ENCODE measurements at places on chromosomes 12 and 14.

DNA sequence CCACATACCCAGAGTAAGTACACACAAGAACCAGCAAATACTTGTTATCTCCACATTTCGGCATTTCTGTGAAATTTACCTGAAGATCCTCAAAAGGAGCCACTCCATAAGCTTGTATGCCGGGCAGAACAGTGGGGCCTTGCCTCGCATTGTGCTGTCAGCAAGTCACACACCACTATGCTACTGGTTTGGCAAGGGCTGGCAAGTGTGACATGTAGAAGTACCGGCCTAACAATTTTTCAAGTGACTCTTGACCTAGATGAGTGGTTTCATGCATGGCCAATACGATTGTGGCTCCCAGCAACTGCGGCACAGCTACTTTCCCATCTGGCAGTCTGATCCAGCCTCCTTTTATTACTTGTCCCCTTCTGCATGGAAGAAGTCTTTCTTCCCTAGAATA is 69.8 kb downstream of the GAS2L3 start:
- DNase-seq, result no peak

- DNase-seq, result peak; percentile 10
Measured at GRCh38 chr12:132506328-132507160, 16.6 kb downstream of the FBRSL1 start.

DNA sequence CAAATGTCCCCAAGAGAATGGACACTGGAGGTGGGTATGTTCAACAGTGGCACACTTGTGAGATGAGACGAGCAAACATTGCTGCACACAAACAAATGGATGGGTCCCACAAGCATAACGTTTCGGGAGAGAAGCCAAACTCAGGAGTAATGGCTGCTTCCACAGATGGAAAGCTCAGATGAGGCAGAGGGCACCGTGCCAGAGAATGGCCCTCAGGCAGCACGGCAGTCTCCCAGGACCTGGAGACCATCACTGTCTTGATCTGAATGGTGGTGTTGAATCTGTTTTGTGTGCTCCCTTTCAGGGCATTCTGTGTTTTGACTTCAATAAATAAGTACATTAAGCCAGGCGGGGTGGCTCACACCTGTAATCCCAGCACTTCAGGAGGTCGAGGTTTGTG is 8.5 kb upstream of the CDCA4 start:
- no peak for DNase-seq

DNA sequence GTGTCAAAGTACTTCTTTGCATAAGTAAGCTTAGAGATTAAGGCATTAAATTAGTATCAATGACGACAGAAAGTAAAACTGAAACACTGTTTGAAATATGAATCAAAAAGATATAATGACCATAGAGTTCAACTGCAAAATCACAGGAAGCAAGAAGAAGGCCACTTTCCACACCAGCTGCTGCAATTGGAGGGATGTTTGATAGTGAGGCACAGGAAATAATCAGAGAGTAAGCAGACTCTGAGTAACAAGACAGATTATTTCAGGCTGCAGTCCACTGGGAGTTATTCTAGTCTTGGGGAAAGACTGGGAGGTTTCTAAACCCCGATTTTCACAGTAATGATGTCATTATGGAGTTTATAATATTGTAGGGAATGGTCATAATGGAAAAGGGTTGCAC is 12.9 kb downstream of the MDGA2 start:
- no peak for DNase-seq

DNA sequence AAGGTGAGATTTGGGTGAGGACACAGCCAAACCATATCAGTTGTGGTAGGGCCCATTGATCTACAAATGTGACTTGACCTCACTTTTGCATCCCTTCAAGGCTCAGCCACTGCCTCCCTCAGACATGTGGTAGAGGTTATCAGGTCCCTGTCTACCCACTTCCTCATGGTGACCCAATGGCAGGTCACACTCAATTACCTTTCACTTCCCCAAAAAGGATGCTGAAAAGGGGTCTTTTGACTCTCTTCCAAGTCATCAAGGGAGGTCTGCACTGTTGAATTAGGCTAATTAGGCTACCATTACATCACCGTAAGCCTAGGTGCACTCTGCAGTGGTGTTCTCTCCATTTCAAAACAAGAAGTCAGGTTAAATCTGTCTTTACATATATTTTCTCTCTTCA is 22.6 kb upstream of the DRAM1 start:
- DNase-seq, result no peak

DNA sequence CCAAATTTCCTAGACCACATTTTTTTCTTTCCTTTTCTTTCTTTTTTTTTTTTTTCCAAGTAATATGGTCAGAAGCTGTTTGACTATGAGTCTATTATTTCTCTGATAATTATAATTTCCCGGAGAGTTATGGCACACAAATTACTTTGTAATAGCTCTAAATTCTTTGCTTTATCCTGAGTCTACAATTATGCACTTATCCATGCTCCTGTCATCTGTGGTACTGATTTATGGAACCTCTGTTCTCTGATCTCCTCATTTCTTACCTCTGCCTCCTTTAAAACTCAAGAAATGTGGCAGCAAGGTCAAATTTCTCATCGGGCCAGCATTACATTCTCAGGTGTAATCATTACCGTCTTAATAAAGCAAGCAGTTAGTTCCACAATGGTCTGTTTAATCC is 282.1 kb downstream of the PAWR start:
- no peak for DNase-seq

DNA sequence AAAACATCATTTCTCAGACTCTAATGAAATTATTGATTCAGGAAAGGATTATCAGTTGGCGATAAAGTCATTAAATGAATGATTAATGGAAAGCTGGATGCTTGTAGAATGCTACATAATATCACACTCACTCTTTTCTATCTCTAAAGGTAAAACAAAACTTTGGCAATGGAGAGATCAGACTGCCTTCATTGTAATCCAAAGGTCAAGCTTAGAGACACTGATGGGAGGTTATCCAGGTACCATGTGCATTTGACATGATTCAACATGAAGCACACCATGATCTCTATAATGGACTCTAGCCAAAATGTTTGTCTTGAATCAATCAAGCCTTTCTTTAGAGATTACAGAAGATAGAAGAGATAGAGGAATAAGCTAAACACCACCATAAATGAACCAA is 110.1 kb upstream of the USP44 start:
- DNase-seq, result no peak

- DNase-seq, result no peak
Measured at GRCh38 chr12:63977441-63977840, 132.9 kb downstream of the SRGAP1 start.

DNA sequence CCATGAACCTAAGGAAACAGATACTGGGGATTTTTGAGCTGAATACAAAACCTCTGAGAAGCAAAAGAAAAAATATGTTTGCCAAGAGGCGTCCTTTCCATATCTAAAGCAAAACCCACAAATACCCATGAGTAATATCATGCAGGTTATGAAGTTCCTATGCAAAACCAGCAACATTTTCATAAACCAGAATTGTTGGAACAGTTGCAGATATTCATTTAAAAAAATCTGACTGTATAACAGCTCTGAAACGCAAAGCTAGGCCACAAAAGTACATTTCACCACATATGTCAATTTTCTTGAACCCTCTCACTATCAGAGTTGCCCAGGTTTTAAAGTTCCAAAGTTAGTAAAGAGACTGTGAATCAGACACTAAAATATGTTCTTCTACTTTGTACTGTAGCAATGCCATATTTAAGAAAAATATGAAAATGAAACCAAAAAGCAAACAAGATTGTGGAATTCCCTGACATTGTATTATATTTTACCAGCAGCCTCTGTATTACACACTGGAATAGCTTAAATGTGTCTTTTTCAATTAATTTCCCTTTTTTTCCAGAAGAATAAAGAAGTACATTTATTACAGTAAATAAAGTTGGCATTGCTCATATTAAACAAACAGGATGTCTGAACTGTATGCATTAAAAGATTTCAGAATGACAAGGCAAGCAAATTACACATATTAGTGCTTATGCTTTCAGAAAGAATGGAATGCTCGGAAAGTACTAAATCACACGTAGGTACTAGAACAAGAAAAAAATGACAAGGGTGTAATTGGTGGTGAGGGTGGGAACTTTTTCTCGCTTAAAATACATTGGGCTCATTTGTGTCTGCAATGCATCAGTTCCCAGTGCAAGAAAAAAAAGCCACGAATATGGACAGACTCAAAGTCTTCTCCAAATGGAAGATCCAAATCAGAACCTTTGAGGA is 33.6 kb upstream of the HIF1A start:
- no peak for DNase-seq

GRCh38 chr12:121176826-121177529 is 33.0 kb upstream of the P2RX4 start:
- DNase-seq, result no peak

DNA sequence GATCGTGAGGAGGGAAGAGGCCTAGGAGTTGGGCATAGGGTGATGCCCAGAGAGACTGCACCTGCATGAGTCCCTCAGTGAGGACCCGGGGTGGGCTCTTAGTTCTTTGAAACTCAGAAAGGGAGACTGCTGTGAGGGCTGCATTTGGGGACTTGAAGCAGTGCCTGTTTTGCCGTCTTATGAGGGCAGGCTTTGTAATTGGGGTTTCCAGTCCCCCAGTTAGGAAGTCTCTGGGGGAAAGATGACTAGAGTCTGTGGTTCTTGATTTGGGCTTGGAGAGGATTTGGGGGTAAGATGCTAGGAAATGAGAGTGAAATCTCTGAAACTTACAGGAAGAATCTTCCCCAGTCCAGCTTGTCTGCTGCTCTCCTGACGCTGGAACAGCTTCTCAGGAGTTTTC is 99.6 kb downstream of the ARF6 start:
- DNase-seq, result no peak

GRCh38 chr12:62933220-62933601 is 1.7 kb downstream of the PPM1H start:
- no peak for DNase-seq

- no peak for DNase-seq
Measured at GRCh38 chr14:94638961-94639817, 27.0 kb downstream of the SERPINA3 start.

DNA sequence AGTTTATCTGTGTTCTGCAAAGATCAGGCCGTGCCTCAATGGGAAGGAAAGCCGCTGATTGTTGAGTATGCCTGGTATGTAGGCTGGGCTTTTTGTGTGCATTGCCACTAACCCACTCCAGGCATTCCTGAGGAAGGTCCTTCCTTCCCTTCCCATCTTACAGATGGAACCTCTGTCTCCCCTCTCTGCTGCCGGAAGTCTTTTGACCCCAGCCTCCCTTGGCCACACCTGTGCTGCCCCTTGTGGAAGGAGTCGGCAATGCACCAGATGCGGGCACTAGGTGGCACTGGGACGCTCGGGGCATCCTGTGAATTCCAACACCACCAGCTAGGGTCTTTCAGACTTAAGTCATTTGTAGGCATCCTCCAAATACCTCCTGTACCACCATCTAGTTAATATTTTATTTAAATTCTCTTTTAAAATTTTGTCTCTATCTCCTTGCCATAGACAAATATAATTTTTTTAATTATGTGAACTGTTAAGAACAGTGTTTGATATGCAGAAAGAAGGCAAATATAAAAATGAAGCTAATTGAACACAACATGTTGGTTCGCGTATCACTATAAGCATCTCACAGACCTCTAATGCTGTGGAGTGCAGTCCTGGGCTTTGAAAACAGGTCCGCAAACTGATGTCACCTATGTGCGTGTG is 99.6 kb downstream of the RIN3 start:
- no peak for DNase-seq

DNA sequence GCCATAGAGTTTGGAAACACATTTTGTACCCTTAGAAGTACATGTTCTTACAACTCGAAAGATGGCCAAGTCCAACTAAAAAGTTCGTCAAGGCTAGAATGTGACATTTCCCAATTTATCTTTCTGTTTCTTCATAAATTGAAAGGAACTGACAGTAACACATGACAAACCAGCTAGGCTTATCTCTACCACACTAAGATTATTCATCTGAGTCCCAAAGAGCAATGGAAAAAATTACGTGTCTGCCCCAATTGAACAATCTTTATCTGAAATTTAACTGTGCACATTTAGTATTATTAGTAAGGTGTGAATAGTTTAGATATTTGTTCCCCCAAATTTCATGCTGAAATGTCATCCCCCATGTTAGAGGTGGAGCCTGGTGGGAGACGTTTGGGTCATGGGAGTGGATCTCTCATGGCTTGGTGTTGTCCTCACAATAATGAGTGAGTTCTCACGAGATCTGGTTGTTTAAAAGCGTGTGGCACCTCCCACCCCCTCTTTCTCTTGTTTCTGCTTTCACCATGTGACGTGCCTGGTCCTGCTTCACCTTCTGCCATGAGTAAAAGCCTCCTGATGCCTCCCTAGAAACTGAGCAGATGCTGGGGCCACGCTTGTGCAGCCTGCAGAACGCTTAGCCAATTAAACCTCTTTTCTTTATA is 13.3 kb downstream of the CPM start:
- DNase-seq, result no peak

- peak; percentile 67 for DNase-seq
Measured at GRCh38 chr12:46549527-46550265, 177.1 kb upstream of the SLC38A2 start.

- DNase-seq, result no peak
Measured at GRCh38 chr14:70080076-70080475, 108.7 kb downstream of the SLC8A3 start.

- DNase-seq, result no peak
Measured at GRCh38 chr12:16154990-16155389, 122.5 kb downstream of the SLC15A5 start.

GRCh38 chr12:49375406-49375805 is 8.1 kb downstream of the SPATS2 start:
- no peak for DNase-seq

GRCh38 chr12:1744932-1745331 is 54.1 kb downstream of the ADIPOR2 start:
- DNase-seq, result no peak

DNA sequence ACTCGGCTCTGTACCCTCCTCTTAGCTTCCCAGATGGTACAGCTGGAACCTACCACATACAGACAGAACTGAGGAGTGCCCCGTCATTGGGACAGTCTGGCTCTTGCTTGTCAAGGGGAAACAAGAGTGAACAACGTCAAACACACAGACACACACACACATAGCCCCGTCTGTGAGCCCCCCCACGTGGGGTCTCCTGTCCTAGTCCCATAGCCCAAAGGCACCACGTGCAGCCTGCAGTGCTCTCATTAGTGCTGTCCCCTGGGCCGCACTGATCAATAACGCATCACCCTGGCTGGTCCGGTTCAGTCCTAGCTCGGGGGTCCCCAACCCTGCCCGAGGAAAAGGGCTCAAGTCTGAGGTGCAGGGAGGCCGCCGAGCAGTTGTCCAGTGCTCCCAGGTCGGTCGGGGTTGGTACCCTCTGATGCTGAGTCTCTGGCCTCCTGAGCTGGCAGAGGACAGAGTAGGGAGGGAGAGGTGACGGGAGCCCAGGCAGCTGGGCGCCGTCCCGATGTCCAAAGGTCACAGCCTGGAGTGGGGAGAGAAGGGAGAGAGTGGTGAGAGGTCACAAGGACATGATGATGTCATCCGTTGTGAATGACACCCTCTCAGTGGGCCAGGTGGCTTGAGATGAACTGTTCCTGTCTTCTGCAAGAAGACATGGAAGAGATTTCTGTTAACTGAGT is 105.4 kb upstream of the NOS1 start:
- DNase-seq, result no peak

All from AG09319 (cell line).